ENCODE measurements at places on chromosomes 5 and 9.

DNA sequence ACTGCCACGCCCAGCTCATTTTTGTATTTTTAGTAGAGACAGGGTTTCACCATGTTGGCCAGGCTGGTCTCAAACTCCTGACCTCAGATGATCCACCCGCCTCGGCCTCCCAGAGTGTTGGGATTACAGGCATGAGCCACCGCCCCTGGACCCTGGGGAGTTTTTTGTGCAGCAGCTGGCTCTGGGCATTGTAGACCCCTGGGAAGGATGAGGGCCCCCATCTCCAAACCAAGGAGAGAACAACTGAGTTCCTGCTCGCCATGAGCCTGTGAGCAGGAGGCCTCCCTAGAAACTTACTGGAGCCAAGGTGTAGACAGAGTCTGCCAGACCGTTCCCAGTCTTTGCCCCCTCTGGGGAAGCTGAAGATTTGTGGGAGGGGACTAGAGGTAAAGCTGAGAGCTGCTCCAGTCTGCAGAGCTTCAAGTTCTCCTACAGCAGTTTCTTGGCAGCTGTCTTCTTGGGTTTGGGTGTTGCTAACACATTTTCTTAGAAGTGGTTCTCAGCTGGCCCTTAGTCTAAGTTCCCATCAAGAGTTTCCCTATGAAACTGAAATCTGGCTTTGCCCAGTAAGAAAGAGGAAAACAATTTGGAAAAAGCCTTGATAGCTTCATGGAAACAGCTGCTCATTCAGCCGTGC, 12.4 kb downstream of the NUDT2 start:
- no peak for DNase-seq

- DNase-seq: no peak
These were observed 12.1 kb upstream of the PCDHB1 start for GRCh38 chr5:141039061-141039460.

DNA sequence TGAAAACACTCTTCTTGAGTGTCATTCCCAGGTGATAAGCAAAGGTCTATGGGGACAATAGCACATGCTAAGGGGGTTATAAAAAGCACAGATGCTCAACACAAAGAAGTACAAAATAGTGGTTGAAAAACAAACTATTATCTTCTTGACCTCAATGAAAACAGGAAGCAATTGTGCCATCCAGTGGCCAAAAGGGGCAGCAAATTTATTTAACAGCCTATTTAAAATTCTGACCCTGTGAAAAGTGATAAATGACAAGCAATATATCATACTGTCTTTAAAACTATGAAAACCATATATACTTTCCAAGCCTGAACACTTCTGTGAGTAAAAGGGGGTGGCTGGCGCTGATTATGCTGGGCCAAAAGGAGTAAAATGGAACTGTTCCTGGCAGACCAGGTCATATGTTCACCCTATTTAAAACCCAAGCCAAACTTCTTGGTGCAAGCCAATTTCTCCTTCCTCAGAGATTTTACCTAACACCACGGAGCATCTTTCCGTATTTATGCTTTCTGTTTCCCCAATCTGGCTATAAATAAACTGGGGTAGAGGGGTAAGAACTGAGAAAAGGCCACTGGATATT, 29.7 kb downstream of the TEX10 start:
- DNase-seq: peak; percentile 21

GRCh38 chr5:166349046-166349445, 1942.4 kb upstream of the WWC1 start:
- no peak for DNase-seq

GRCh38 chr5:76524868-76525267, 98.3 kb downstream of the F2RL2 start:
- no peak for DNase-seq

- no peak for DNase-seq
These were observed 1.0 kb upstream of the TLE1 start for GRCh38 chr9:81690251-81690851.

DNA sequence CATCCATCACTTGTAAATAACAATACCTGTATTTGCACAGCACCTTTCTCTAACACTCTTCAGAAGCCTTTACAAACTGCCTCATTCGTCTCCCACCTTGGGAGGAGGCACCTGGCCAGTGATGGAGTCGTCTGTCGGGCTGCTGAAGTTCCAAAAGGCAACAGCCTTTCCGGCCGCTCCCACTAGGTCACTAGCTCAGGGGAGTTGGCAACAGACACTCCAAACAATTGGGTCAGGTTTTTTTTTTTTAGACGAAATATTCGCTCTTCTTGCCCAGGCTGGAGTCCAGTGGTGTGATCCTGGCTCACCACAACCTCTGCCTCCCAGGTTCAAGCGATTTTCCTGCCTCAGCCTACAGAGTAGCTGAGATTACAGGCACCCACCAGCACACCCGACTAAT, 4.0 kb downstream of the DAP start:
- no peak for DNase-seq

- peak; percentile 58 for DNase-seq
These were observed 1.4 kb downstream of the CHD1 start for GRCh38 chr5:98927242-98927988.

- no peak for DNase-seq
These were observed 145.1 kb upstream of the ADAMTS16 start for GRCh38 chr5:4995014-4995413.

DNA sequence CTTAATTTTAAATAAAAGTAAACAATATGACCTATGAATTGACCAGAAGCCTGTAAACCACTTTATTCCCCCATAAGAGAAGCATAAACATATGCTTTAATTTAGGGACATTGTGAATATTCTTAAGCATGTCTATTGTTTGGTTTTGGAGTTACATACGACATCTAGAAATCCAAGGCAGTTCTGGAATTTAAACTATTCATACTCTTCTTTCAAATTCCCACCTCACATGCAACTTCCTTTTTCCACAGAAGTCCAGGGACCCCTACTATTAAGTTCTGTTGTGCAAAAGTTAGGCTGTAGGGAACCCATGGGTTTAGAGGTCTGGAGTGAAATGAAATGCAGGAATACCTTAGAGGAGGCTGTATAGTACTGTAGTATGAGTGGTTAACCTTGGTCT, 2.1 kb downstream of the RIC1 start:
- no peak for DNase-seq
